Fibroblast of skin of scalp (primary cell): ENCODE measurements at places on chromosomes 6 and 20.
A peak's percentile ranks its signal among the peaks of the same experiment; 100 is the strongest.

DNA sequence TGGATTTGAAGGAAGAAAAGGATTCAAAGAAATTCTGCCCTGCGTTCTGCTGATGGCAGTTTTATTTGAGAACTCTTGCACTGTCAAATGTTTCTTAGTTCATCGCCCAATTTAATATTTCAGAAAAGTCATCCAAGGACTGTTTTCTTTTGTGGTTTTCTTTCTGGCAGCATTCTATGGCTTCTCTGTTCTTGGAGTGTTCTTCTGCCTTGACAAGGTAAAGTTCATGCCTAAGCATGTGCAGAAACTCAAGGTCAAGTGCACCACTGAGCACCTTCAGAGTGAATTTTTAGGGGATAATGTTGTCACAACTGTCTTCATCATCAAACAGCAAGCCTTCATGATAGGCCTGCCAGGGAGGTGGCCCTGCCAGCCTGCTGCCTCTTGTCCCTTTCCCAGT lies 225.6 kb downstream of the PLCB1 start:
- no peak for DNase-seq

GRCh38 chr6:89999945-90000825 lies 105.9 kb downstream of the GJA10 start:
- DNase-seq = no peak

DNA sequence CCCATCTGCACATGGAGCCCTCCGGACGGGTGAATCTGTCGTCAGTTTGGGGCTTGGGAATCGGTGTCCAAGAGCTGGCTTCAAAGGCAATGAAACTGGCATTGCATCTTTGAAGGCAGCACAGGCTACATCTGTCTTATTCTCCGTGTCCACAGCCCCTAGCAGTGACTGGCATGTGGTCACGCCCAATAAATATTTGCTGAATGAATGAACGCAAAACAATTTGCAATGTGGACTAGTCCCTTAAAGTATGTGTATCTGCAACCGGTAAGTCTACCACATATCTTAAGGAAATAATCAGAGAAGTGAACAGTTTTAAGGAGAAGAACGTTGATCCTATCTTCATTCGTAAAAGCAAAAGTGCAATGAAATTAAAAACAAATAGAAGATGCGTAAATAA lies 8.0 kb upstream of the PMEPA1 start:
- peak; percentile 48 for DNase-seq

- DNase-seq = peak; percentile 63
Observed at GRCh38 chr20:57004416-57004815, 262.0 kb downstream of the BMP7 start.

GRCh38 chr20:46060301-46060881 lies 29.4 kb downstream of the NCOA5 start:
- DNase-seq = no peak

GRCh38 chr6:33166811-33167210 lies 25.5 kb downstream of the COL11A2 start:
- no peak for DNase-seq

- no peak for DNase-seq
Observed at GRCh38 chr6:45684476-45684875, 306.7 kb upstream of the SUPT3H start.

GRCh38 chr6:113073611-113074191 lies 726.6 kb downstream of the RFPL4B start:
- DNase-seq = peak; percentile 91

GRCh38 chr20:48965189-48965910 lies 43.8 kb downstream of the ARFGEF2 start:
- peak; percentile 58 for DNase-seq

- peak; percentile 58 for DNase-seq
Observed at GRCh38 chr6:11242711-11243110, 10.2 kb upstream of the NEDD9 start.

- DNase-seq = peak; percentile 53
Observed at GRCh38 chr6:39166189-39166911, 51.4 kb upstream of the SAYSD1 start.

GRCh38 chr20:20233041-20233514 lies 134.8 kb upstream of the INSM1 start:
- no peak for DNase-seq

- no peak for DNase-seq
Observed at GRCh38 chr20:1272368-1273100, 6.4 kb downstream of the SNPH start.

DNA sequence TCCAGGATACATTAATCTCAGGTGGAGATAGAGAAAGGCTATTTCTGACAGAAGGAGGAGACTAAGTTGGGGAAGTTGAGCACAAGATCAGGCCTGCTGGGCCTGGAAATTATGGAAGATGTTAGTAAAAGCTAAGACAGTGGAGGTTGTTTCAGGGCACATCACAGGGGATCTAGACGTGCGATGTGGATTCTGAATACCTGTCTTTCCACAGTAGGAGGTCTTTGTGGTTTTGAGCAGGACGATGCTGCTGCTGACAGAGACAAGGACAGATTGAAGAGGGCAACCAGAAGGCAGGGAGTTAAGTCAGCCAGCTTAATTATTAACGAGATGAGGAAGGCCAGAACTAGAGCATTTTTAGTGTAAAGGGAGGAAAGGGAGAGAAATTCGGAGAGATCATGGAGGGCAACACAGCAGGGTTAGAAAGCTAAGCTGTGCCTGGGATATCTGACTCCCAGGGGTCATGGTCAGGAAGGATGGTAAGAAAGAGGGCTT lies 384.9 kb downstream of the MAFB start:
- no peak for DNase-seq

GRCh38 chr20:47111576-47111975 lies 216.9 kb downstream of the EYA2 start:
- DNase-seq = no peak

DNA sequence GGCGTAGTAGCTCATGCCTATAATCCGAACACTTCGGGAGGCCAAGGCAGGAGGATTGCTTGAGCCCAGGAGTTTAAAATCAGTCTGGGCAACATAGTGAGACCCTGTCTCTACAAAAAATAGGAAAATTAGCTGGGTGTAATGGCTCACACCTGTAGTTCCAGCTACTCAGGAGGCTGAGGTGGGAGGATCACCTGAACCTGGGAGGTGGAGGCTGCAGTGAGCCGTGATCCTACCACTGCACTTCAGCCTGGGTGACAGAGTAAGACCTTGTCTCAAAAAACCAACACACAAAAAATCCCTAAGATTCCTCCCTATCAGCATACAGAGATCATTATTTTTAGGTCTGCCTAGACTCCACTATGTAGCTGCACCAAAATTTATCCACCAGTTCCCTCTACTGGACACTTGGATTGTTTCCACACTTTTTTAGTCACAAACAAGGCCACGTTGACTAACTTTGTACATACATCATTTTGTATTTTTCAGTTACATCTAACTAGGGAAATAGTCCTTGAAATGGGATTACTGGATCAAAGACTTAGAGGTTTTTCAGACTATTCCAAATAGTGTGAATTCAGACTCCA lies 3.6 kb upstream of the PHF1 start:
- DNase-seq = peak; percentile 45

- DNase-seq = peak; percentile 90
Observed at GRCh38 chr6:122007339-122007738, 392.1 kb upstream of the HSF2 start.

DNA sequence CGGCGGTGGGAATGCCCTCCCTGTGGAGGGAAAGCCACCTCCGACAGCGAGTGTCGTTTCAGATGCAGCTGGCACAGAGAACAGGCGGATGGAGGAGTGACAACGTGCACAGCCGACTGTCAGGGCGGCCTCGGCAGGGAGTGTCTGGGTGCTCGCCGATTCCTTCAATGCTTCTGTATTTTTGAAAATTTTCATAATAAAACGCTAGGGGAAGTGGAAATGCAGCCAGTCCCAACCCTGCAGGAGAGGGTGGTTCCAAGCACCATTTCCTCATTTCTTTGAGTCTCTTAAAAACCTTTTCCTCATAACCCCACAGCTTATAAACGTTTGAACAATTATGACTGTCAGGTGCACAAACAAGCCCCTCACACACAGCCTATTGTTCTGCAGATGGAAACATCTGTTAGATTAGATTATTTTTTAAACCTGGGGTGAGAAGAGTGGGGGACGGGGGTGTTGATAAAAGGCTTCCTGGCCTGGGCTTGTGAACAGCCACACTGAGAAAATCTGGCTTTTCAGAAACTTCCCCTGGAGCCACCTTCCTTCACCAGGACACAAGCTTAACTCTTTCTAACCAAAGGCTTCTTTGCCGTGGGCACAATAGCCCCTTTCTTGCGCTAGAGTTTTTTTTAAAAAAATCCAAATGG lies 228.9 kb downstream of the ANKRD60 start:
- no peak for DNase-seq

- DNase-seq = no peak
Observed at GRCh38 chr20:40192529-40192928, 496.5 kb downstream of the MAFB start.

DNA sequence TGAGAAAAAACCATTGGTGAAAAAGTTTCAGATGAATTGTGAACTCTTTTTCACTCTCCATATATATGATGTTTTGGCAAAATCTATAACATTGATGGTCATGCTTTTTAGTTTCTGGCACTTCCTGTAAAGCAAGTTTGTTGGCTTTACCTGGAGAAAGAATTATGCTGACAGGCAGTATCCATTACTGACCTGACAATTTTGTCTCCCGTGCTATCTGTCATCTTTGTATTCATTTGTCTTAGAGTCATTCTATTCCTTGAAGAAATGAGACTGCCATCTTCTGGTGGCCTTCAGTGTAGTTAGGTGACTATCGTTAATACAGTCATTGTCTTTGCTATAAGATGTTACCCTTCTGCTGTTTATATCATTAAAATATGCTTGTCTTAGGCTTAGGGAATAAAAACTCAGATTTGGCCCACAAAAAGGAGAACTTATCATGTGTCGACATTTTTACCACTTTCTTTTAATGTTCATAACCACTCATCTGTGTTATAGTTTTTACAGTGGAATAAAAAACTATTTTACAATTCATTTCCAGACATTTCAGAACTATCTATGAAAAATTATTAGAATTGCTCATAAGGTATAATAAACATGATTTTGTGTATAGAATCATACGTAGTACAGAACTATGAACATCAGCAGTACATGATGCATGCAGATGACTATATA lies 707.0 kb downstream of the EPM2A start:
- DNase-seq = peak; percentile 51

- no peak for DNase-seq
Observed at GRCh38 chr6:66931787-66932186, 1224.8 kb upstream of the EYS start.

GRCh38 chr6:35082733-35083403 lies 58.3 kb downstream of the TCP11 start:
- DNase-seq = no peak

- no peak for DNase-seq
Observed at GRCh38 chr6:2563635-2564034, 187.1 kb downstream of the MYLK4 start.

- DNase-seq = no peak
Observed at GRCh38 chr20:36466089-36466488, 75.2 kb upstream of the MYL9 start.

- DNase-seq = no peak
Observed at GRCh38 chr20:60872224-60872623, 379.8 kb upstream of the CDH4 start.

- peak; percentile 77 for DNase-seq
Observed at GRCh38 chr6:44068607-44069296, 58.5 kb downstream of the MRPL14 start.

DNA sequence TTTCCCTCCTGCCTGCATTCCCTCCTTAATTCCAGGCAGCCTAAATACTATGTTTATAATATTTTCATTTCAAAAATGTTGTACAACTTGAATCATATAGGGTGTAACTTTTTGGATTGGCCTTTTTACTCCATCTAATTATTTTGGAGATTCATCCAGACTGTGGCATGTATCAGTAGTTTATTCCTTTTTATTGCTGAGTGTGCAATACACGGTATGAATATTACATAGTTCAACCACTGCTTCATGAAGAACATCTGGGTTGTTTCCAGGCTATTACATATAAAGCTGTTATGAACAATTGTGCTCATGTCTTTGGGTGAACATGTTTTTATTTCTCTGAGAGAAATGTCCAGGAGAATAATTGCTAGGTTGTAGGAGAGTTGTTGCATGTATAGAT lies 253.5 kb upstream of the SLC35B3 start:
- no peak for DNase-seq

DNA sequence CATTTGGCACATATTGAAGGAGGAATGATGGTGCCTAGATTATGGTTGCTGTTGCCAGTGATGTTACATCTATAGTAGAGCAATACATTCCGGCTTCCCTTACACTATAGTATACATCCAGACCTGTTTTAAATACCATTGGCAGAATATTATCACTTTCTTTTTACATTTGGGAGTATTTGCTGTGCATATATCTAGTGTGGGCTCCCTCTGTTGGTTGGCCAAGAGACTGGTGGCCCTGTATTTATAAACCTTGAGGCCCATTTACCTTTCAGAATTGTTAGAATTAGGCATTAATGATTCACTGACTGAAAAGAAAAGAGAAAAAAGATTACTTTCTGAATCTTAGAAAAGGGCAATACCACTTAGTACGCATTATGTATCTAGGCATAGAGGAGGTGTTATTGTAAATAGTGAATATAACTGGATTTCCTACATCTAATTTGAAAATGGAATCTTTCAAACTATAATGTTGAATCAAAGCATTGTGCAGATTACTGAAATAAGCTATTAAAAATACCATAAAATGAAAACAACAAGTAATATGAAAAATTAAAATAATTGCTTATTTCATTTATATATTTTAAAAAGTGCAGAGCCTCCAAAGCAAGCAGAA lies 628.8 kb upstream of the MAN1A1 start:
- DNase-seq = peak; percentile 27

DNA sequence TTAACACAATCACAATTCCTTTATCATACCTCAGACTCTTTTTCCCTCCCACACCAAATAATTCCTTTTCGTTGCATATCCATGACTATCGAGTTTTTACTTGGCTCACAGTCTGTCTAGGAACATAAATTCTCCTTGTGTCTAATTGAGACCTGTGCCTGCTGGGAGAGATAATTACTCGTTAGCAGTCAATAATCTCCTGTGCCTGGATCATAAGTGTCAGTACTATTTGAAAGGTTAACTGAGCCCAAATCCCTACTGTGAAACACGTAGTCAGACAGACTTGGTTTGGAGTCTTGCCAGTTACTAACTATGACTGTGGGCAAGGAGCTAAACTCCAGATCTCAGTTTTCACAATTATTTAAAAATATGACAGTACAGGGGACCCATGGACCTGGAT lies 5.7 kb upstream of the CTNNBL1 start:
- DNase-seq = no peak

DNA sequence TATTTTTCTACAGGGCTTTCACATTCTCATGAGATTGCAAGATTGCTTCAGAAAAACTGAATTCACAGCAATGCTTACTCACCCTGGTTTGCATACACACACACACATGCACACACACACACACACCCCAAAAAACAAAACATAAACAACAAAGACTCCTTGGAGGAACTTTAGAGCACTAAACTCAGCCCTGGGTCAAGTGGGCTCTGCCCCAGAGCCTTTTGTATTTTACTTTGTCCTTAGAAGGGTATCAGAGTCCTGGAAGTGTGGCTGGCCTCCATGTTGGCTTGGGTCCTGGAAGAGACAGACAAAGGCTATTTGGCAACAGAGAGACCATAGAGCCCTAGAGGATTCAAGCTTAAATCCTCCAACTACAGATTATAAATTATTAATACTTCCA lies 8.0 kb upstream of the CST9 start:
- no peak for DNase-seq
